Left kidney (tissue), 8 donors: ENCODE measurements at places on chromosomes 16 and 17. TPM values are rescaled to one million over a fixed set of nuclear protein-coding genes. Genes with fewer than 3 reads are reported as not detected.

Gene ALKBH5
- 64.8 TPM for polyA plus RNA-seq

Gene ATP1B2
- 20.5 TPM for polyA plus RNA-seq

Gene METTL16
- polyA plus RNA-seq, result 39.2 TPM

Gene TP53TG3B
- not detected for polyA plus RNA-seq

Gene GPR142
- 0.25 TPM for polyA plus RNA-seq

Gene KRTAP9-8
- polyA plus RNA-seq, result not detected

- DNase-seq, result no peak
Observed at GRCh38 chr17:31224366-31224765, 72.7 kb downstream of the OMG start.

GRCh38 chr17:12637015-12637414, 28.7 kb upstream of the MYOCD start:
- DNase-seq, result no peak

DNA sequence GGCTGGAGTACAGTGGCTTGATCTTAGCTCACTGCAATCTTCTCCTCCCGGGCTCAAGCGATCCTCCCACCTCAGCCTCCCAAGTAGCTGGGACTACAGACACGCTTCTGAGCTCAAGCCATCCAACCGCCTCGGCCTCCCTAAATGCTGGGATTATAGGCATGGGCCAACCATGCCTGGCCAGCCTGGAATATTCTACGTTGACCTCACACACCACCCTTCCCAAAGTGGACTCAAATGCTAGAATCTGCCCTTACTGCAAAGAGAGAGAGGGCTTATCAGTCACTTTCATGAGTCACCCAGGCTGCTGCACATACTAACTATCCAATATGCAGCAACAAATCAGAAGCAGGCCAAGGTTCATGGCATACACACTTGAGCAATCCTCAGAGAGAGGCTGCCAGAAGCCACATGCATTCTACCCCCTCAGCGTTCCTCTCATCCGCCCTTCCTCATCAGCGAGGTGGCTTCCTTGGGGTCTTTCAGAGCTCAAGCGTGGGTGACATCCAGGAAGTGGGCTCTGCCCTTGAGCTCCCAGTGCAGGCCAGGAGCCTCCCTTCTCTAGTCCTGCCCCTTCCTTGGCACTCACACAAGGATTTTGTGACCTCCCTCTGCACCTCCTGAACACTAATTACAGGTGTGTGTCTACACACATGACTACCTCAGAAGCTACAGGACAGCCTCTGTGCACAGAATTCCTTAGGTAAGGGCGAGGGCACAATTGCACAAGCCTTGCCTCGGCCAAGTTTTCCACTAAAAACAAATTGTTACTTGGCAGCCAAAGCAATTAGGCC, 24.8 kb upstream of the SIAH1 start:
- DNase-seq, result no peak

DNA sequence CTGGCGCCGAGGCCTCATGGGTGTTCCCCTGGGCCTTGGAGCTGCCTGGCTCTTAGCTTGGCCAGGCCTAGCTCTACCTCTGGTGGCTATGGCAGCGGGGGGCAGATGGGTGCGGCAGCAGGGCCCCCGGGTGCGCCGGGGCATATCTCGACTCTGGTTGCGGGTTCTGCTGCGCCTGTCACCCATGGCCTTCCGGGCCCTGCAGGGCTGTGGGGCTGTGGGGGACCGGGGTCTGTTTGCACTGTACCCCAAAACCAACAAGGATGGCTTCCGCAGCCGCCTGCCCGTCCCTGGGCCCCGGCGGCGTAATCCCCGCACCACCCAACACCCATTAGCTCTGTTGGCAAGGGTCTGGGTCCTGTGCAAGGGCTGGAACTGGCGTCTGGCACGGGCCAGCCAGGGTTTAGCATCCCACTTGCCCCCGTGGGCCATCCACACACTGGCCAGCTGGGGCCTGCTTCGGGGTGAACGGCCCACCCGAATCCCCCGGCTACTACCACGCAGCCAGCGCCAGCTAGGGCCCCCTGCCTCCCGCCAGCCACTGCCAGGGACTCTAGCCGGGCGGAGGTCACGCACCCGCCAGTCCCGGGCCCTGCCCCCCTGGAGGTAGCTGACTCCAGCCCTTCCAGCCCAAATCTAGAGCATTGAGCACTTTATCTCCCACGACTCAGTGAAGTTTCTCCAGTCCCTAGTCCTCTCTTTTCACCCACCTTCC, 7.9 kb downstream of the HIRIP3 start:
- no peak for DNase-seq

- peak; percentile 32 for DNase-seq
Observed at GRCh38 chr17:8628609-8629169, 1.8 kb downstream of the MYH10 start.

GRCh38 chr16:84791088-84791487, 28.7 kb upstream of the CRISPLD2 start:
- DNase-seq, result no peak

DNA sequence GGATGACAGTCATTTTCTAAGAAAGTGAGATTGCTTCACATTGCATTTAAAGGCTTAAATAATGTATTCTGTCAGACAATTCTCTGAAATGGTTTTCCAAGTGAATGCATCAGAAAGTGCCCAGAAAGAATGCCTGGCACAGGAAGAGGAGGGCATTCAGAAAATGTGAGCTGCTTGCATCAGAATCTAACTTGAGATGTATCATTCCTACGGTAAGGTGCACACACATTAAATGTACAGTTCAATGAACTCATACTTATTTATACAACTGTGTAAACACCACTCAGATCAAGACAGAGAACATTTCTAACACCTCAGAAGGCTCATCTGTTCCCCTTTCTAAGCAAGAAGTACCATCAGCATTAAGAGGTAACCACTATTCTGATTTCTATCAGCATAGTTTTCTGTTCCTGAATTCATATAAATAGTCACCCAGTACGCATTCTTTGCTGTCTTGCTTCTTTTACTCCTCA, 638.0 kb downstream of the MAF start:
- no peak for DNase-seq

DNA sequence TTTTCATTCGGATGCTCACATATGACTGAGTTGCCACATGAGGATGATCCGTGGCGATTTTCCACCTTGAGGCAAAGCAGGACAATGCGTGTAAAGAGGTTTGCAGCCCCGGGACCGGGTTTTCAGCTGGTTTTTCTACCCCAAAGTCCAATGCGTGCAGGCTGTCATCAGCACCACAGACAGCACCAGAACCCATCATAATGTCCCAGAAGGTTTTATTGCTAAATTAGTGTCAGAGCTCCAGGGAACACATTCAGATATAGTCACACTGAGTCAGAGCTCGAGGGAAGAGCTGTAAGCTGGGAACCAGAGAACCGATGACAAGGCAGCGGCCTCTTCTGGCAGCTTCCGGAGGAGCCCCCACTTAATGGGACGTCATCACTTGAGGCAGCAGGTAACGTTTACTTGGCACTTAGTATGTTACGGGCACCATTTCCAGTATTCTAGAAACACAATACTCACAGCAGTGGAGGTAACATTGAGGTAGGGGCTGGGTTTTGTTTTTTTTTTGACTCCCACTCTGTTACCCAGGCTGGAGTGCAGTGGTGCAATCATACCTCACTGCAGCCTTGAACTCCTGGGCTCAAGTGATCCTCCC, 8.9 kb upstream of the NAGPA start:
- DNase-seq, result no peak

DNA sequence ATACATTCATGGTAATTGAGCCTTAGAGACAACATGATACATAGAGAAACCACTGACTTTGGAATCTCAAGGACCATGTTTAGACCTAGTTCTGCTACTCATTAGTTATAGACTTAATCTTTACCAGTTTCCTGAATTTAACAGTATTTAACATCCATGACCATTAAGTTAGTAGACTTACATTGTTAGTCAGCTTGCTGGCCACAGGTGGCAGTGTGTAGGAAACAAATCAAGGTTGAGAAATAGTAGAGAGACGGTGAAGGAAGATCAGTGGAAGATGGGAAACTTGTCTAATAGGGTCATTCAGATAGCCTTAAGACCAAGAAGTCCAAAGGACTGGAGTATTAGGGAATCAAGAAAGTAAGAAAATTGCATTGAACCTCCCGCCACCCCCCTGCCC, 31.0 kb downstream of the OMG start:
- DNase-seq, result no peak

DNA sequence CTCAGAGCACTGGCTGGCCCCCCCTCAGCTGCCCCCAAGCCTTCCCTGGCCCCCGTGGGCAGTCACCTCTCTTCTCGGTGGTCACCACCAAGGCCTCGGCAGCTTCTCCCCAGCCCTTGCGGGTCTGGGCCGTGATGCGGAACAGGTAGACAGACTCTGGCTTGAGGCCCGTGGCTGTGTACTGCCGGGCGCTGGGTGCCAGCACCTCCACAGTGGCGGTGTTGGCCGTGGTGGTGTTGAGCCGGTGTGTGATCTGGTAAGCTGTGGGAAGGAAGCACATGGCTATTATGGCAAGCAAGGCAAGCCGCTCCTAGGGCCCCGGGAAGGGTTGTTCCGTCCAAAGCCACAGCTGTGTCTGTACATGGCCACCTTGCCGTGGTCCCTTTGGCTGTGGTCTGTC, 78.4 kb upstream of the CDC42EP4 start:
- DNase-seq, result no peak

GRCh38 chr17:31533546-31534155, 142.2 kb downstream of the RAB11FIP4 start:
- DNase-seq, result no peak

- no peak for DNase-seq
Observed at GRCh38 chr16:86418981-86419380, 91.3 kb upstream of the FOXF1 start.

DNA sequence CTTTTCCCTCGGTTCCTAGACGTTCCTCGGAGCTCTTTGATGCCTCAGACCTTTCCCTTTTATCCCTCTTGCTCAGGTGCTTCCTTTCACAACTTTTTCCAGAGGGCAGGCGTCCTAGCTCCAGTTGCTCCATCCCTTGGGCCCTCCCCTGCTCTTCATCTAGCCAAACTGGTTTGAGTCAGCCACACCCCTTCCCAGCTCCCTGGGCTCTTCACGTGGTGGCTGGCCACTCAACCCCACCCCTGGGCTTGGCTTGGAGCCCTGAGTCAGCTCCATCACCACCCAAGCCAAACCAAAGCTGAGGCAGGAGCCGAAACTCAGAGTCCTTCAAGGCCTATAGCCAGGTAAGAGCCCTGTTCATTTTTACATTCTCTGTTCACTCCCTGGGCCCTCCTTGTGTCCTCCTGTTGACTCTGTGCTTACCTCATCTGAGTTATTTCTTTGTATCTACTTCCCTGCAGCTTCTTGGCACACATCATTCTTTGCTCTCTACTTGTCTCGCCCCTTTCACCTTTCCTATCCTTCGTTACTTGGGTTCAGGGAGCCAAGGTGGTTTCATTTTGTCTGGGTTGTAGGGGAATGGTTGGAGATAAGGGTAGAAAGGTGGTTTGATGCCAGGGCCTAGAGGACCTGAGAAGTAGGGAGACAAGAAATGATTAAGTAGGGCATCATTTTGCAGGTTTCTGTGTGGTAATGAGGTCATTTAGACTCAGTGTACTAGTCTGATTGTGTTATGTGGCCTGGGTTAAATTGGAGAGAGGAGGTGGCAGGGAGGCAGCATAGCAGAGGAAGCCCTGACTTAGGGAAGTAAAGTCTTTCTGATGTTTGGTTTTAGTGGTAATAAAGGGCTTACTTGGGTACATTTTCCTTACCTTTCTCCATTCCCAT, 7.6 kb upstream of the PHKG2 start:
- DNase-seq, result peak; percentile 42

- no peak for DNase-seq
Observed at GRCh38 chr16:50268352-50268751, 2.0 kb downstream of the ADCY7 start.

- DNase-seq, result no peak
Observed at GRCh38 chr16:203246-203645, 23.0 kb downstream of the HBQ1 start.

GRCh38 chr16:71762186-71762585, 37.7 kb upstream of the PHLPP2 start:
- DNase-seq, result no peak

- DNase-seq, result no peak
Observed at GRCh38 chr17:76537578-76538280, at the start of gene CYGB. CYGB (minus strand) TSS chr17:76537709; CDS start chr17:76537542, 167 bp downstream.

GRCh38 chr16:35746963-35747657, 2287.7 kb downstream of the TP53TG3F start:
- DNase-seq, result no peak

DNA sequence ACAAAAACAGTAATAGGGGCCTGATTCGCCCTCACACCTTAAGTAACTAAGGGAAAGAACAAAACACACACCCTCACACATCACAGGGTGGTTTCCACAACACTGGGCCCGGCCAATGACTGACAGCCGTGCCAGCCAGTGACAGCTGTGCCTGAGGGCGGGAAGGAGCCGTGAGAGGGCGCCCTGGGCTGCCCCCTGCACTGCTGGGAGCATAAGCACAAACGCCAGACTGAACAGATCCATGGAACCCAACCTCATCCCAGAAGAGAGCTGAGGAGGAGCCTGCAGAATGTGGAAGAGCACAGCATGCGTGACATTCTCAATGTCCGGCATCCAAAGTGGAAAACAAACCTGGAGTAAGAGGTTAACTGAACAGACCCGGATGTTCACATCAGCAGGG, 16.0 kb downstream of the CSNK1D start:
- DNase-seq, result no peak
